ENCODE measurements at places on chromosomes 11 and 22. TPM values are rescaled to one million over a fixed set of nuclear protein-coding genes. Genes with fewer than 3 reads are reported as not detected.

DNA sequence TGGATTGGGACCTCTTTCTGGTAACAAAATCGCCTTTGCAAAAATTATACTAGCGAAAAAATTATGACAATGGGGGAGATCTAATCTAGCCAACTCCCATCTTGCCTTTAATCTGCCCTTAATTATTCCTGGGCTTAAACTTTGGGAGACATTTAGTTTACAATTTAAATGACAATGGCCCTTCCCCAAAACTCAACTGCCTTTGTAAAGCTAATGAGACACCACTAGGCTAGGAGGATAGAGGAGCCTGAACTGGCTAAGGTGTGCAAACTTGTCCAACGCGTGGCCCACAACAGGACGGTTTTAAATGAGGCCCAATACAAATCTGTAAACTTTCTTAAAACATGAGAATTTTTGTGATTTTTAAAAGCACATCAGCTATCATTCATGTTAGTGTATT lies 67.3 kb downstream of the RSF1 start:
- no peak for DNase-seq

KCNQ1OT1 gene
- 0.19 TPM for total RNA-seq

RHOD gene
- total RNA-seq, result 0.87 TPM

CEP126 gene
- 1.8 TPM for total RNA-seq

MMP13 gene
- total RNA-seq, result not detected

- no peak for DNase-seq
These were observed 4.3 kb upstream of the TBC1D22A start for GRCh38 chr22:46758121-46758520.

C11orf42 gene
- not detected for total RNA-seq
